Anterior cingulate cortex (tissue), 58 donors: ENCODE measurements at places on chromosomes 7 and 10.

DNA sequence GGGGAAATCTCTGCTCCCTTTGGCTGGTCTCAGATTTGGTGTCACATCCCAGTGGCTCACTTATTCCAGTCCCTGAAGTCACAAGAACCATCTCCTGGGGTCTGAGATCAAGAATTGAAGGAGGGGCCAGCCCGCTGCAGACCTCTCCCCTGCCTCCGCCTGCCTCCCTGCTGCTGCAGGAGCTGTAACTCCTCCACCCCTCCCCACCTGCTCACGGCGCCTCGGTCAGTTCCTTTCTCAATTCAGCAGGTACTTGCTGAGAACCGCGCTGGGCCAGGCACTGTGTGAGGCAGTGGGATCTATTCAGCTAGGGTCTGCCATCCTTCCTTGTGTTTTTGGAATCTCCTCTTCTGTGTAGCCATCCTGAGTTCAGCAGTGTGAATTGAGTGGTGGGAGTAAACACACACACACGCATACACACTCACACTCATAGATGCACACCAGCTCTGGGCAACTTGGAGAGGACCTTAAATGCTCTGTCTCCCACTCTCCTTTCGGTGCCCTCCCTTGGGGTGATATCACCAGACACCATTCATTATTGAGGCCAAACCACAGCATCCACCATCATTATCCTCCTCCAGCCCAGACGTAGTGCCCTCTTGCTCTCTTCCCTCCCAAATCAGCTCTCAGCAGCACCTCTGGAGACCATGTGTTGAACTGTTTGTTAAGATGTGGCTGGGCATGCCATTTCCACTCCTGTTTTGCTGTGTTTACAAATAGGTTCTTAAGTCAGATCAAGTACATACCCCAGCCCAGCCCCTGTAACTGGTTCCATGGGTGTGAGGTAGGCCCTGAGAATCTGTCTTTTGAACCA, 22.0 kb upstream of the ANKRD2 start:
- DNase-seq: no peak

DNA sequence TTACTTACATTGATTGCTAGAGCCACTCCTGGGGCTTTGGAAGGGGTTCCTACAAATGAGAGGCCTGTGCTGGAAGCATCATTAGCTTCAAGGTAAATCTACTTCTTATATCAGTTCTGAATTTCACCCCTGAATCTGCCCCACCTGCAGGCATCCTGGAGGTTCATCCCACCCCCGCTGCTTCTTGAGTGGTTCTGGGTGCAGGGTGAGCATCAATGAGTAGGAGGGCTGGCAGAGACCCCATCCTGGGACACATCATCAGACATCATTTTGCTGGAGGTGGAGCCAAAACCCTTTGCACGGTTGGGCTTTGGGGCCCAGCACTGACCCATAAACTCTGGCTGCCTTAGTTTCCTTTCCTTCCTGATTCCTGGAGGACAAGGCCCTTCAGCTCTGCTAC, 143.7 kb downstream of the PTPN20 start:
- DNase-seq: no peak

DNA sequence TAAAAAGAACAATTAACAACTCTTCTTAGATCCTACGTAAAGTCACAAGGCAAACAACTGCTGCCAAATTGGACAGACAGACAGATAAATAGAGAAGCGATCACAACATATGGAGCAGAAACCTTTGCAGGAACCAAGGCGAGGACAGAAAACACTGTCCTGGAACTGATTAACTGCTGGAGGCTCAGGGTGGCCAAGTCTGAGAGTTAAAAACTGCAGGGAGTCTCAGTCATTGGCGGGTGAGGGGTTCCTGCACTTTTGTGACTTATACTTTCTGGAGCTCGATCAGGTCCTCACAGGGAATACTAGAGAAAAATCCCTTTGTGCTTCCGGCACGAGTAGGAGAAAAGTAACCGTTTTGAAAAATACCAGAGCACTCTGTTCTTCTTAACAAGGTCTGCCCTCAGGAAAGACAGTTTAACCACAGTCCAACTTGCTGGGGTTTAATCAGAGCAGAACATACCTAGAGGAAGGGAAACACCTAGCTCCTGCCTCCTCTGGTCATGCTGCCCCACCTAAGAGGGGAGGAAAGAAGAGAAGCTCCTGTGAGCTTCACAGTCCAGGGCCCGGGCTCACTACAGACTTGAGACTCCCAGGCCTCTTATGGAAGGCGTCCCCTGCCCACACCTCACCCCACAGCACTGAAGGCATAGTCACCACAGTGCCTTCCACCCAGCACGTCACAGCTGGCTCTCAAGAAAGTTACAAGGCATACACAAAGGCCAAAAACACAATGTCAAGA, 74.9 kb downstream of the LARP4B start:
- DNase-seq: no peak

GRCh38 chr7:17774248-17774647, 166.0 kb downstream of the SNX13 start:
- DNase-seq: no peak

DNA sequence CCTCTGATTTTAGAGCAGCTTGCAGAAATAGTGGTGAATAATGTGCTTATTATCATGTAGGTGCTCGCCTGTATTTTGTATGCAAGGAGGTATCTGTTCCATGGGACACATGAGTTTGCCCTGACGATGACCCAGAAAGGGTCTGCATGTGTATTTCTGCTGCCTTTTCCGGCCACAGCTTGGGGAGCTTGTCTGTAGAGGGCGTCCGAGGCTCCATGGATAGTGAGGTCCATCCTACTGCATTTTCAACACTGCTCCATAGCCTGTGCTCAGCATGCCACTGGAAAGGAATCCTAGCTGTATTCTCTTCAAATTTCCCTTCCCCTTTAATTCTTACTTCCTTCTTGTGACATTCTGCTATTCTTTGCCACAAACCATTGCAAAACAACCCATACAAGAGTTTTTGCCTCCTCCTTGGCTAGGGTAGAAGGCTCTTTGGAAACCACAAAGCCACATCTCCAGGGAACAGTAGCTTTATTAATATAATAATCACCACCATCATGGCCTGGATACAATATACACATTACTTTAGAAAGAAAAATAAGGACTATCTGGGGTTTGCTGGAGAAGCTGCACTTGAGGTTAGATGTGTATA, 127.7 kb downstream of the DYNC1I1 start:
- no peak for DNase-seq

GRCh38 chr10:83680470-83680891, 458.8 kb upstream of the GHITM start:
- no peak for DNase-seq

GRCh38 chr7:70700941-70701425, 431.0 kb upstream of the GALNT17 start:
- DNase-seq: no peak

DNA sequence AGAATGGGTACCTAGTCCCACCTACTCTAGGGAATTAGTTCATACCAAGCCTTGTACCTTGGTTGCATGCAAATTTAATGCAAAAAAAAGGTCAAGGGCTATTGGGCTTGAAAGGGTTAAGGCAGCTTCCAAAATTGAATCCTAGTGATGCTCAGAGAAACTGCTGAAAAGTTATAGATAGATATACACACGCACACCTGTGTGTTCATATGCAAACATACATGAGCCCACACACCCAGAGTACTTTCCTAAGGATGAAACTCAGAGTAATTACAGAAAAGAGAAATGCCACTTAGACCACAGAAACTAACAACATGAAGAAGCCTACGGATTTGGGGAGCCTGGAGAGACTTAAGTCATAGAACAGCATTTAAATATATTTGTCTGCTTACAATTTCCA, 1.5 kb downstream of the SLC25A13 start:
- DNase-seq: no peak

- no peak for DNase-seq
These were observed 270.7 kb downstream of the PCDH15 start for GRCh38 chr10:54530299-54530698.

DNA sequence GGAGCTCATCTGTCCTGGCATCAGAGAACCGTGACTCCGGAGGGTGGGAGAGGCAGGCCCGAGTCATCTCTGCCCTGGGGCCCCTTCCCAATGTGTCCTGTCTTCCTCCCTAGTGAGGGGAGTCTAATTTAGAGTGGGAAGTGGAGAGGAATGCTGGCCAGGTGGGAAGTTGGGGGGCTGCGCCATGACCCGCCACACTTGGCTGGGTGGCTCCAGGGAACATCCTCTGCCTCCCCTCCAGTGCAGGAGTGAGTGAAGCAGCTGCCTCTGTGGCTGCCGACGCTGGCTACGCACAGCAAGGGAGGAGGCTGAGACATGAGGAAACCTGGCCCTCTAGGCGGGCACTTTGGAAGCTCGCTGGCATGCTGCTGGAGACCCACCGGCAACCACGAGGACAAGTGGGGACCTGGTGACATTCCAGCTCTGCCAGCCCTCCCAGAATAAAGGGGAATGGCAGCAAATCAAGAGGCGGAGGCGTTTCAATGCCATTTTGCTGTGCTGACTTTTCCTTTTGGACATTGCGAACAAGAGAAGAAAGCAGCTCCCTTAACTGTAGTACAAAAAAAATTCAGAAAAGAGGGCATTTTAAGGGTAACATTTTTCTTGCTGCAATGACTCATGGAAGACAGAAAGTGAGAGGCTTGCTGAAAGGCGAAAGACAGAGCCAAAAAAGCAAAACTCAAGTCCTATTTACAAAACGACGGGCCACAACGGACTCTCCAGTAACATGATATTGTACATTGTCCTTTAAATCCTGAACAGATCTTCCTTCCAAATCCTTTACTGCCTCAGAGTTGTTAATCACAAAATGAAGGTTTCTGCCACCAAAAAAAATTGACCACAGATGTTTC, 121.2 kb upstream of the PITRM1 start:
- no peak for DNase-seq

- DNase-seq: no peak
These were observed 152.8 kb upstream of the LRRN3 start for GRCh38 chr7:110938165-110938564.

- no peak for DNase-seq
These were observed 1.7 kb upstream of the SLC18A3 start for GRCh38 chr10:49608166-49609005.

GRCh38 chr7:106346678-106347217, 62.0 kb upstream of the NAMPT start:
- DNase-seq: no peak

DNA sequence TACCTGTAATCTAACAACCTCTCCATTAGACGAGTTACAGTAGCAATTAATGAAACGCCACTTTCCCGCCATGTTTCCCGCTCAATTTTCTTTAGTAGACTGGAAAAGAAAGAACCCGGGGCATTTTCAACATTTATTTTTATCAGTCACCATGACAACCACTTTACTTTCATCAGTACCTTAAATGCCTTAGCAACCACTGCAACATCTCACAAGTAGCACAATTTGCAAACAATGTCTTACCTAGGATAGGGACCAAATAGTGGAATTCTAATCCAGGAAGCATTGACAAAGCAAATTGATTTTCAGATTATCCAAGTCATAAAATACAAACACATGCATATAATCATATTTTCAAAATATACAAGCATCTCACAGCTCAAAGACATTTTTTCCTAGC, 221.6 kb upstream of the IMMP2L start:
- DNase-seq: no peak

GRCh38 chr7:32255036-32255435, 184.8 kb upstream of the PDE1C start:
- no peak for DNase-seq

DNA sequence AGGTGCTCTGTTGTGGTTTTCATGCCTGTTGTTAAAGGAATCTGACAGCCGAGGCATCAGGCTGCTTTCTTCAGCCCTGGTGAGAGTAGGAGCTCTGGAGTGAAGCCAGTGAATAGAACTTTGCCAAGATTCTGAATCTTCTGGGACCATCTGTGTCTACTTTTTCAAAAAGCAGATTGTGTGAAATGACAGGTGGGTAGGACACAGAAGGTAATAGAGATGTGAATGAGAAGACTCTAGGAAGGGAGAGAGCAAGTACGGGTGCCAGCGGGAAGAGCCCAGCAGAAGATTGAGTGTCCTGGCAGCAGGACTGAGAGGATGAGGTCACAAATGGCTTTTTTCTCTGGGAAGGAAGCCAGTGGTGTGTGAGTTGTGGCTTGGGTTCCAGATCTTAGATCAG, 429.2 kb downstream of the SDK1 start:
- DNase-seq: no peak

DNA sequence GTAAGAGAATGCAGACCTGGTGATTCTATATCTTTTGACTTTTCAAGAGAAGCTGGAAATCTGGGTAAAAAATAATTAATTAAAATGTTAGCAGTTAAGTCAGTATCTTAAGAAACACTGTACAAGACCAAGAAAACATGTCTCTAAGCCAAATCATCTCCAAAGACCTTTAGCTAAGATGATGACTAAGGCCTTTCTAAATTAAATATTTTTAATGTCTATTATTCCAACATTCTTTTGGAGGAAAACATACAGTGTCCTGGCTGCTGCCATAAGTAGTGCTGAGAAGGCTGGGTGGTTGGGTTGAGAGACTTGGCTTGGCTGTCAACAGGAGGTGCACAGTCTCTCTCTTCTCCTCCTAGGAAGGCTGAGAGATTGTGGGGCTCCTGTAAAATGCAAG, 20.3 kb downstream of the STARD3NL start:
- DNase-seq: no peak

- no peak for DNase-seq
These were observed at the start of gene PRF1 for GRCh38 chr10:70602665-70603448. Gene PRF1, minus strand, starts transcription at chr10:70602741. Its CDS starts 1,839 bp downstream, at chr10:70600902.

GRCh38 chr10:81969136-81969535, 94.1 kb downstream of the NRG3 start:
- no peak for DNase-seq

DNA sequence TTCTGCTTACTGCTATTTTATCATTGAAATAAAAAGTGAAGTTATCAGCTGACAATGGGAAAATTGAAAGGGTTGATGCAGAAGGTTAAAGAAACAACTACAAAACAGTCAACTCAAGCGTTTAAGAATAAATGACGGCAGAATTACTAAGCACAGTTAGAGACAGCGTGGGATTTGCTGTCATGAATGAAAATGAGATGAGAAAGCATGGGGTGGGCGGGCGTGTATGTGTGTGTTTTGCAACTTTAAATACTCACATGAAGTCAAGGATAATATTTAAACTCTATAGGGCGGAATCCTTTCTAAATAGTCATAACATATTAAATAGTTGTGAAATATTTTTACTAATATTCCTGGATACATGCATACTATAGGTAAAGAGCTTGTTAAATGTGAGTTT, 450.8 kb downstream of the ETV1 start:
- no peak for DNase-seq

- DNase-seq: no peak
These were observed 91.7 kb downstream of the SLC25A40 start for GRCh38 chr7:87784424-87784823.

DNA sequence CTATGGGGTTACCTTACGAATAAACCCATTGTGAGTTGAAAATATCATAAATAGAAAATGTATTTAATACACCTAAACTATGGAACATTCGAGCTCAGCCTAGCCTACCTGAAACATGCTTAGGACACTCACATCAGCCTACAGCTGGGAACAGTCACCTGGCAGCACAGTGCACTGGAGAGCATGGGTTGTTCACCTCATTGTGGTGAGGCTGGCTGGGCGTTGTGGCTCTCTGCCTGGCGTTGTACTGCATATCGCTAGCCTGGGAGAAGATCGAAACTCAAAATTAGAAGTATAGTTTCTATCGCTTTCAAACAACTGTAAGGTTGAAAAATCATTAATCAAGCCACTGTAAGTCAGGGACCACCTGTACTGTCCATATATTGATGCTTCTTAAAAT, 17.3 kb upstream of the HBP1 start:
- DNase-seq: no peak
